ENCODE measurements at places on chromosomes 11 and 22.
A peak's percentile ranks its signal among the peaks of the same experiment; 100 is the strongest.

DNA sequence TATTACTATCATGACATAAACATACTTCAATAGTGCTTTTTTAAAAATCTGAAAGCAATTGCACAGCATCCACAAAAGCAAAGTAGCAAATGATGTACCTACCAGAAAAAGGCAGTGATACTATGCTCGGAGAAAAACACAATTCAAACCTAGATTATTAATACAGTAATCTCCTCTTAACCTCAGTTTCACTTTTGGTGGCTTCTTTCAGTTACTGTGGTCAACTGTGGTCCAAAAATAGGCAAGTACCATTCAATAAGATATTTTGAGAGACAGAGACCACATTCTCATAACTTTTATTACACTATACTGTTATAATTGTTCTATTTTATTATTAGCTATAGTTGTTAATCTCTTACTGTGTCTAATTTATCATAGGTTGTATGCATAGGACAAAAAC lies 20.8 kb downstream of the KCNA4 start:
- no peak for DNase-seq

DNA sequence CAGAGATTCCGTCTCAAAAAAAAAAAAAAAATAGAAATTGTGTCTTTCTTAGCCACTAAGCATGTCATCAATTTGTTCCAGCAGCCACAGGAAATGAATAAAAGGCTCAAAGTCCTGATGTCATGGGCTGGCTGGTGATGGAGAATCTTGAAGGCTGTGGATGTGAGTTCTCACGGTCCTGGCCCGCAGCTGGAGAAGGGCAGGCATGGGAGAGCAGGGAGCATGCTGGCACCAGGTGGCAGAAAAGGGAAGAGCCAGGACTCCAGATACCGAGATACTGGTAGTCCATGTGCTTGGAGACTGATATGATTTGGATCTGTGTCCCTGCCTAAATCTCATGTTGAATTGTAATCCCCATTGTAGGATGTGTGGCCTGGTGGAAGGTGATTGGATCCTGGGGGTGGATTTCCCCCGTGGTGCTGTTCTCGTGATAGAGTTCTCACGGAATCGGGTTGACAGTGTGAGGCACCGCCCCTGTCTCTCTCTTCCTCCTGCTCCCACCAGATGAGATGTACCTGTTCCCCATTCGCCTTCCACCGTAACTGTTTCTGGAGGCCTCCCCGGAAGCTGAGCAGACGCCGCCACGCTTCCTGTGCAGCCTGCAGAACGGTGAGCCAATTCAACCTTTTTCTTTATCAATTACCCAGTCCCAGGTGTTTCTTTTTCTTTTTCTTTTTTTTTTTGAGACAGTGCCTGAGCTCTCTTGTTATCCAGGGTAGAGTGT lies 18.1 kb downstream of the MRGPRD start:
- no peak for DNase-seq

DNA sequence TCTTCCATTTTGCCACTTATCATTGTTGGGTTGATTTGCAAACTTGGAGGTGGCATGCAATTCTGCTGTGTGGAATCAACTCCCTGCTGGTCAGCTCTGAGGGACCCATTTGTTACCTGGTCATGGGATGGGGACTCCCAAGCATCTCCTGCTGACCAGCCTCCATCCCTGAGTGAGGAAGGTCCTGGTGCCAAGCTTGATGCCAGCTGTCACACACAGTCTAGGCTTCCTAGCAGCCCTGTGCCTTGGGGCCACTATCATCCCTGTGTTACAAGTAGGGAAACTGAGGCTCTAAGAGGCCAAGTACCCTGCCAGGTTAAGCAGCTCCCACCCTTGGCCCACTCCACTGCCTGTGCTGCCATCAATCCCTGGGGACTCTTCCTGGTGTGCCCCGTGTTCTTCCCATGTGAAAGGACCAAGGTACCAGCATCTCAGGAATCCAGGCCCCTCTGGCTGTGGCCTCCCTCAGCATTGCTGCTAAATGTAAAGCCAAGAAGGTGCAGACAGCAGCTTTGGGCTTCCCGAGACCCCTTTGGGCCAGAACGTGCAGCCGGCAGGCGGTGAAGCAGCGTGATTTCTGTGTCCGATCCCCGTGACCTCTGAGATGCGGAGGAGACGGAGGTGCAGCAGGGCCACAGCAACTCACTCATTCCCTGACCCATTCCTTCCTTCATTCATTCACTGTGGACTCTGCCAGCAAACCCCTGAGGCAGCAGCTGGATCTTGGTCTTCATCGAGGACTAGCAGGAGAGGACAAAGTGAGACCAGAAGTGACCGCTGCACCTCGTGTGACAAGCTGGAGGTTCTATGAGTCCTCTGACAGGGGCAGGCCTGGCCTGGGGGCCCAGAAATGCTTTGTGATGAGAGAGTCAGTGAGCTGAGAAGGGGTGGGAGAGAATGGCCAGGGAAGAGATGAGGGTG lies 49.7 kb downstream of the MYEOV start:
- DNase-seq: no peak

- no peak for DNase-seq
Observed at GRCh38 chr22:39989633-39990032, 5.1 kb upstream of the FAM83F start.

- peak; percentile 67 for DNase-seq
Observed at GRCh38 chr11:61083601-61084147, 18.6 kb upstream of the CD5 start.

- DNase-seq: no peak
Observed at GRCh38 chr11:15852179-15852578, 504.2 kb downstream of the SOX6 start.

DNA sequence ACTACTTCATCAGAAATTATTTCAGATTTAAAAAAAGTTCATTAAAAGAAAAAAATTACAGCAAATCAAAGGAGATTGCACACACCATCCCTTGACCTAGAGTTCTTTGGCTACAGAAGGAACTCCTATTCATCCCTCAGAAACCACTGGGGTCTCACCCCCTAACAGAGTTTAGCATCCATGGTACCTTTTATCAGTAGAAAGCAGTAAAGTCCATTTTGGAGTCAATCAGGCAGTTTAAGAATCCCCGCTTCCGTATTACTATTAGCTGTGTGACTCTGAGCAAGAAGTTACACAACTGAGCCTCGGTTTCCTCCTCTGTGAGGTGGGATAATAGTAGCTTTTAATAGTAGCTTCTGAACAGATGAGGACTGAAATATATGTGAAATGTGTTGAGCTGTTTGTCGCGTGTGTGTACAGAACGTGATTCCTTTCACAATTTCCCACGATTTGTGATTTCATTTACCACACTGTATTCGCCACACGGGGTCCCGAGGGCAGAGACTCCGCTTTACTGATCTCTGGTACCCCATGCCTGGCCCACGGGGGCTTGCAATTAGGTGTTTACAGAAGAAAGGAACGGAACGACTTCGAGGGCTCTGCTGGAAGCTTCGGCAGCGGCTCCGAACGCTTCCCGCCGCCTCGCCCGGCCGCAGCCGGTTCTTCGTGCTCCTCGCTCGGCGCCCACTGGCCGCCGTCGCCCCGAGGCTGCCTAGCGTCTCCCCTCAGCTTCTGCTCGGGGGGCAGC lies 72.5 kb upstream of the ZBED5 start:
- no peak for DNase-seq

DNA sequence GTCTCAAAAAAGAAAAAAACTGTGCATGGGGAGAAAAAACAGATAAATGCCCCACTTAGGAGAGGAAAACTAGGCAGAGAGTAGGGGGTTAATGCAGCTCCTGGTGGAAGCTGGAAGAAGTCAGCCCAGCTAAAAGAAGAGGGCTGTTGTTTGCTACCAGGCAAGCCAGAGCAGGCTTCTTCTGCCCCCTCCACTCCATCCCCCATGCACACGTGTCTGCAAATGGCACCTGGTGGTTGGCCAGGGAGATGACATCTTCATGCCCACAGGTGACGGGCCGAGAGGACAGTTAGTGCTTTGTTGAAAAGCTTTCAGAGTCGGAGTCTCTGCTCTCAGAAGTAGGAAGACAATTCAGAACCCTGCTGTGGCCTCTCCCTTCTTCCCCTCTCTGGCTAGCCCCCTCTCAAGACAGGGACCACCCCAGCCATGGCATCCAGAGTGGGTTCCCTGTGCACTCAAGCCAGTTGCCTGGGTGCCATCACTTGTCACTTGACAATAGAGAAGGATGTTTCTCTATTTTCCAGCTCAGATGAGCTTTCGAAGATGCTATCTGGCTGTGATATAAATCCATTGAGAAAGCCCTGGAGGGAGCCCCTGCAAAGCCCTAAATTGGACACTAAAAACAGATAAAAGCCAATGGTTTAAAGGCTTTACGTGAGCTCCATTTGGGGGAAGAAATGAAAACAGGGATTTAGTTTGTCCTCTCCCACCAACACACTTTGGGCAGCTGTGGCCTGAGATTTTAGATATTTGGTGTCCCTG lies 142.0 kb downstream of the TRIM29 start:
- DNase-seq: no peak

DNA sequence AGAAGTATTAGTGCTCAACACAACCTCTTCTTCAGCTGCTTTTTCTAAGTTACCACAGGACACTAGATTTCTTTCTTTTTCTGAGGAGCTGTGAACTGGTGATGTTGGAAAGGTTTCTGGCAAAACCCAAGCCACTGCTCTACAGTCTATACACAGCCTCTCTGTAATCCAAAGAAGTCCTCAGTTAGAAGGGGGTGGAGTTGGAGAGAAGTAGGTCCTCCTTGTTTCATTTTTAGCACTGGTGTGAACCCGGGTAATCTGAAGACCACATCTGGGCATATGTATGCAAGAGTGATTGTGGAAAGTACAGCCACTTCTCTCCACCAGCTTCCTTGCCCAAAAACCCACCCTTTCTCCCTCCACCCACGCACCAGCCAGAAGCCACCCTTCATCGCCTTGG lies 1168.1 kb downstream of the LRRC4C start:
- no peak for DNase-seq

GRCh38 chr11:84437071-84437980 lies 1151.2 kb upstream of the CCDC90B start:
- no peak for DNase-seq

- no peak for DNase-seq
Observed at GRCh38 chr11:10476342-10476741, 21.3 kb downstream of the AMPD3 start.

GRCh38 chr11:13669544-13670488 lies 1.3 kb downstream of the FAR1 start:
- DNase-seq: peak; percentile 5

DNA sequence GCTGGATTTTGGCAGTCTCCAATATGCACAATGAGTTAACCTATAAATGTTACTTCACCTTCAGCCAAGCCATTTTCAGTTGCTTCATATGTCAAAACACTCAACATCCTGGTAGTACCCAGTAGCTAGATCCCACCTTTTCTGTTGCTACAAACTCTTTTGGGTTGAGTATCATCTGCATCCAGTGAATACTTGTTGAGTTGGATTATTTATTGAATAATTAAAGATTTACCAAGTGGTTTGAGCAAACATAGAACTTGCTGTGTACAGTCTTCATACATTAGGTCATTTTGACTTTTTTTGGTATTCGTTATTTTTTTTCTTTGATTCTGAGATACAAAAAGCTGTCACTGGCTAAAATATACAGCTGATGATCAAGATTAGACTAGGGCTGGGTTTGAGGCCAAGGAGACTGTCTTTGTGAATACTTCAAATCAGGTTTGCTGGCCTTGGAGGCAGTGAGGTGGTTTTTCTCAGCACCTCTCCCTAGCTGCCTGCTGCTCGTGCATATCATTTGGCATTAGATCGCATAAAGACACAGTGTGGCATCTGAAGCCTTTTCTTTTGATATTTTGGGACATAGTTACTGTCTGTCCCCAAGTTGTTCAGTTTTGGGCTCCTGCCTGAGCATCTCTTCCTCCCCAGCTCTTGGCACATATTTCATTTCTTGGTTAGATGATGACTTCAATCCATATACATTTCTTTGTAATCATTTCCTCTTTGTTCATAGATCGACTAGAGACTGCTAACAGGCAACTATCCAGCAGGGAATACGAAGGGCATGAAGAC lies 62.8 kb downstream of the AMOTL1 start:
- no peak for DNase-seq

DNA sequence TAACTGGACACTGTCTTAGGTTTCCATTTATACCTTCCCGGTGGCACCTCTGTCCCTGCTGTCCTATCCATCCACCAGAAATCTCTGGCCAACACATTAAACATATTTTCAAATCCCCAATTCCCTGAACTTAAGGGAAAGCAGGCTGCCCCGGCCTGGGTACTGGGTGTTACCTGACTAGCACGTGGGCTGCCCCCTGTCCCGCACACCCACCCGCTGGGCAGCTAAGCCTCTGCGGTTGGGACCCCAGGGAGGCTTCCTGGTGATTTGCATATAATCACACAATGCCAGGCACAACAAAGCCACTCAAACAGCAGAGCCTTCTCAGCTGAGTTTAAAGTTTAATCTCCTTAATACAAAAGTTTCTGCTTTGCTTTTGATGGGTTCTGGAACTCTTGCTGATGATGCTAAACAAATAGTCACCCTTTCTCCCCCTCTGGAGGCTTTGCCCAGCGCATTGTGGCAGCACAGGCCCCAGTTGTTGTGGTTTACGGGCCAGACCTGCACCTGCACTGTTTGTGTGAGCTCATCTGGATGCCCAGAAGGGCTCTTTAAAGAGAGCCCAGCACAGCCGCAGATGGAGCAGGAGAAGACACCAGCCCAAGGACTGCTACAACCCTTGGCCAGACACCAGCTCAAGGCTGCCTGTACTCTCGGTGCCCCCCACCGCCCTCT lies 59.9 kb upstream of the POU2AF1 start:
- no peak for DNase-seq

DNA sequence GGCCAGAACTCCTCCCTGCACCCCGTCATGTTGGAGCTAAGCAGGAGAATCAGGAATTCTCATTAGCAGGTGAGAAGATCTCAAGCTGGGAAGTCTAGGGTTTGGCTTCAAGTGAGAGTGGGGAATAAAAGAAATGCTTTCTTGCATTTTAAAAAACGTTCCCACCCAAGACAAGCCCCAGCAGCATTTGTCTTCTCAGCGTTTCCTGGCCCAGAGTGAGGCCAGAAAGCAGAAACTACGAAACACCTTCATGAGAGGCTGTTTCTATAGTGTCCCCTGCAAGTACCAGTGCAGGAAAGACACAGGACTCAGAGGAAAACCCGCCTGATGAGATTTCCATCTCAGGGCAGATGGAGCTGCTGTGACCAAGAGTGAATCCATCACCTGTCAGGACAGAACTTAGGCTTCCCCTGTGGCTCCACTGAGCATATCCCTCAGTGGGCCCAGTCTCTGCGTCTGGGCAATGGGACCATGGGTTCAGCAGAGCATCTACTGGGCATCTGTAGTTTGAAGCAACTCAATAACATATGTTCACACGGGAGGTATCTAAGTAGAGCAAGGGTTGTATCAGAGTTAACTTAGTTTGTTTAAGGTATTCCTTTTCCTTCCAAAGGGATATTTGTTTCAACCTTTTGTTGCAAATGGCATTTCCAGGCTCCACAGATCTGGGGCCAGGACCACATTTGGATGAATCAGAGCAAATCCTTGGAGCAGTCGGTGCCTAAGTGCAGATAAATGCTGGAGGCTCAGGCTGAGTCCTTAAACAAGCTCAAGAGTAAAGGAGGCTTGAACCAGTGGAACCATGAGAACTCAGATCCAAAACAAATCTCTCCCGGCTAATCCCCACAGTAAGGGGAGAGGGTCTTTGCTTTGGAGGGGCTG lies 548.3 kb downstream of the MIAT start:
- no peak for DNase-seq

DNA sequence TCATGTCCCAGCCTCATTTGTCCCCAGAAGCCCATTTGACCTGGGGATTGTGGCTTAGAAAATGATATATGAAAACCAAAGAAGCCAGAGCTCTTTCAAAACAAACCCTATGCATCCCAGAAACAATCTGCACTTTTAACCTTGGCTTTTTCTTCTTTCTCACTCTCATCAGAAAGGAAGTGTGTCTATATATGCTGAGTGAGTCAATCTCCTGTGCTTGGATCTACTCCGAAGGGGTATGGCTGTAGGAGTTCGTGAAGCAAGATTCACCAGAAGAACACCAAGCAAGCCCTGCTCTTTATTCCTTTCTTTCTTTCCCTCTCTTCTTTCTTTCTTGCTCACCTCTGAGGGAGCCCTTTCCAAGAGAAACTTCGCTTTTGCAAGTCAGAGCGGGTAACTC lies 636 bp downstream of the PAMR1 start:
- DNase-seq: no peak
